Peyer's patch (tissue), 4 donors: ENCODE measurements at places on chromosomes 13 and 19. TPM values are rescaled to one million over a fixed set of nuclear protein-coding genes. Genes with fewer than 3 reads are reported as not detected.

The ZNF665 gene
- total RNA-seq = 1.4 TPM

The CASP14 gene
- total RNA-seq = not detected

The IL17D gene
- not detected for total RNA-seq

The ZNF83 gene
- 36.1 TPM for total RNA-seq

The FUT6 gene
- 194 TPM for total RNA-seq

The BCAM gene
- 32.2 TPM for total RNA-seq

The MUC16 gene
- total RNA-seq = not detected
